ENCODE measurements at places on chromosomes 7 and 10. TPM values are rescaled to one million over a fixed set of nuclear protein-coding genes. Genes with fewer than 3 reads are reported as not detected.

DNA sequence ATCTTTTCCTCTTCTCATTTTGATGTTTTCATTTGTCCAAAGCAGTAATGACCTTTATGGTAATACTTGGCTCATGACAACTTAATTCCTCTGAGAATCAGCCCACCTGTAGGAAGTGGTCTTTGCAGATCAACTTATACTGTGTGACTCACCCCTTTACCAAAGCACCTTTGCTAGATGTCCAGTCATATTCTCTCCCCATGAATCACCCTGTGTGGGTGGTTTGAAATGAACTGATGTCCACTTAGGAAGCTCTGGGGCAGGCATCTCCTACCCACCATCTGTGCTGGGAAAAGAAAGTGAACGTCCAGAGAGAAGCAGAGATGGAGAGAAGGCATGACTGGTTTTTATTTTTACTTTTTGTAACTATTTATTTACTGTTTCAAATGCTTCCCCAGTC lies 410.3 kb downstream of the KIF20B start:
- no peaks in the 10 kb centered on the region for H3K36me3 ChIP-seq
- no peak for DNase-seq
- no peak overlapping the region for H3K4me3 ChIP-seq
- H3K4me1 ChIP-seq: no peaks in the 10 kb centered on the region
- H3K27ac ChIP-seq: no peak overlapping the region
- H3K27me3 ChIP-seq: no peaks in the 10 kb centered on the region

GRCh38 chr7:22589641-22590201 lies 89.7 kb upstream of the STEAP1B start:
- peaks cover 53% of the 10 kb centered on the region for H3K4me1 ChIP-seq
- H3K4me3 ChIP-seq: no peak overlapping the region
- H3K36me3 ChIP-seq: peaks cover 13% of the 10 kb centered on the region
- no peak for DNase-seq

DNA sequence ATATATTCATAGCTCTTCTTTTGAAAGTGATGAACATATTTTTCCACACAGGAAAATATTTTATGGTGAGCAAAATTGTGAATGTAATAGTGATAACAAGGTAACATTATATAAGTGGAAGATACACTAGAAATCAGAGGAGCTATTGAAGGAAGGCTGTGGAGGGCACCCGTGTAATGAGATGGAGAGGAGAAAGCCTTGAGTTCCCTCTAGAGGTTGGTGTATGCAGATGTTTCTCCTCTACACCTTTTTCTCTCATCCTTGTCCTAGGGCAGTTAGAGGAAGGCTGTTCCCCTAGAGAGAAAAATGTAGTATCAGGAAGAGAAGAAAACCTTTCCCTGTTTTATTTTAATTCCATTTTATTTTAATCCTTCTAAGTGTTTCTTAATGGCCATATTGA lies 54.6 kb upstream of the NRG3 start:
- no peaks in the 10 kb centered on the region for H3K36me3 ChIP-seq
- H3K27ac ChIP-seq: no peak overlapping the region
- H3K4me3 ChIP-seq: no peak overlapping the region
- H3K27me3 ChIP-seq: no peaks in the 10 kb centered on the region
- H3K4me1 ChIP-seq: no peaks in the 10 kb centered on the region
- no peak for DNase-seq

- no peaks in the 10 kb centered on the region for H3K36me3 ChIP-seq
- H3K27me3 ChIP-seq: no peaks in the 10 kb centered on the region
- DNase-seq: peak; percentile 97
- peaks cover 86% of the 10 kb centered on the region for H3K4me1 ChIP-seq
- H3K4me3 ChIP-seq: peak overlapping the region; percentile 59
- peak overlapping the region; percentile 88 for H3K27ac ChIP-seq
These were observed 171.4 kb downstream of the ST7 start for GRCh38 chr7:117124591-117125220.

DNA sequence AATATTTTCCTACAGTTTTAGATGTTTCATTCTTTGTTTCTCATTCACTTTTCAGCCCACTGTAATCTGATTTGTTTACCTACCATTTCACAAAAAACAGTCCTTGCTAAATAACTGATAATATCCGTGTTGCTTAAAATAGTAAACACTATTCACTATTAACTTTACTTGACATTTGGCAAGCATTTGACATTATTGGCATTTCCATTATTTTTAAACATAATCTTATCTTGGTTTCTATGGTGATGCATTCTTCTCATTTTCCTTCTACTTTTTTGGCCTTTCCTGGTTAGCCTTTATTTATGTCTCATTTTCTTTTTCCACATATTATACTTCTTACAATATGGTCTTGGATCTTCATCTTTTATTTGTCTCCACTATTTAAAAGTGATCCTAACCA lies 715.3 kb downstream of the DNAJB9 start:
- H3K27ac ChIP-seq: no peak overlapping the region
- no peaks in the 10 kb centered on the region for H3K4me1 ChIP-seq
- no peak overlapping the region for H3K4me3 ChIP-seq
- H3K27me3 ChIP-seq: no peaks in the 10 kb centered on the region

GRCh38 chr7:143042790-143043271 lies 9.3 kb upstream of the OR6V1 start:
- H3K36me3 ChIP-seq: no peaks in the 10 kb centered on the region
- no peaks in the 10 kb centered on the region for H3K27me3 ChIP-seq
- no peak overlapping the region for H3K4me3 ChIP-seq
- H3K27ac ChIP-seq: no peak overlapping the region
- no peaks in the 10 kb centered on the region for H3K4me1 ChIP-seq

Gene FFAR4
- not detected for total RNA-seq

Measured in HFFc6 (cell line).